ENCODE measurements at places on chromosomes 7 and 10. TPM values are rescaled to one million over a fixed set of nuclear protein-coding genes. Genes with fewer than 3 reads are reported as not detected.
A peak's percentile ranks its signal among the peaks of the same experiment; 100 is the strongest.

The TRIL gene
- not detected for total RNA-seq

The MSS51 gene
- total RNA-seq = 2.9 TPM

The OPN4 gene
- total RNA-seq = not detected

The SFTPA1 gene
- total RNA-seq = not detected

The IQCE gene
- 15.2 TPM for total RNA-seq

The LRRC17 gene
- not detected for total RNA-seq

The TSPAN12 gene
- not detected for total RNA-seq

The TMEM270 gene
- total RNA-seq = not detected

The POLL gene
- 30.5 TPM for total RNA-seq

The SORCS3 gene
- not detected for total RNA-seq

The CDH23 gene
- total RNA-seq = 0.16 TPM

The NODAL gene
- not detected for total RNA-seq

The PAOX gene
- total RNA-seq = 5.6 TPM

The THAP5 gene
- total RNA-seq = 27.2 TPM

DNA sequence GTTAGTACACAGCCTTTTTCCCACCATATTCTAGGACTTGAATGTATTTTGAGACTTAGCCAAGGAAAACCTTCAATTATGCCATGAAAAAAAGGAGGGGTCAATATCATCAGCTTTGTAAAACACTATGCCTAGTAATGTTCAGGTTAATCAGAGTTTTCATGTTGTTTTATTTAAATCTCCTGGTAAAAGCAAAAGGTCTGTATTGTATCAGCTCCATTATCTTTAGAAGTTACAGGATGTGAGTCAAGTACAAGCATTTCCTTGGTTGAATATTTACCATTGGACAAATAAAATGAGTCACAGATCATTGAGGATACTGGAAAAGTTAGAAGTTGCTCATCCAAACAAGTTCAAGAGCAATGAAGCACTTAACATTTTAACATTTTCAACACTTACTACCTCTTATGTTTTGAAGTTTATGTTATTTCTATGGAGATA, 89.9 kb upstream of the CAPZA2 start:
- DNase-seq = no peak
- H3K27ac ChIP-seq = no peak overlapping the region
- no peaks in the 10 kb centered on the region for H3K36me3 ChIP-seq
- no peak overlapping the region for H3K4me3 ChIP-seq
- no peaks in the 10 kb centered on the region for H3K4me1 ChIP-seq

DNA sequence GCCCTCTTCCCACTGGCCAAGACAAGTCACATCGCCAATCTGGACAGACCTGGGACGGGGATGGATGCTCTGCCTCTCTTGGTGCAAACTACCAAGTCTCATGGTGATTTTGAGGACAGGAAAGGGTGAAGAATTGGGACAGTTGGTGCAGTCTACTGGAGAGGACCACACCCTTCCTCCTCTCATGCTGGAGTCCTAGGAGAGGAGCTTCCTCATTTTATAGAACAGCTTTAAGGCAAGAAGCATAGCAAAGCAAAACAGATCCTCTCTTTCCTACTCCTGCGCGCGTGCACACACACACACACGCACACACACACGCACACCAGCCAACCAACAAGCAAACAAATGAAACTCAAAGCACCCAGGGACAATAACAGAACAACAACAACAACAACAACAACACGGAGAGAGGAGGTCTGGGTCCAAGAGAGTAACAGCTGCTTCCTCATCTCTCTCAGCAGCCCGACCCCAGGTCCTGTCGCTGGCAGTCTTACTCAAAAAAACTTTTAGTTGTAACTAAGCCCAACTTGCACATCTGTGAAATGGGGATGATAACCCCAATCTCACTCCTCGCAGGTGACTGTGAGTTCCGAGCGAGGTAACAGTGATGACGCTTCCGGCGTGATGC, 83.4 kb downstream of the TMEM178B start:
- H3K36me3 ChIP-seq = no peaks in the 10 kb centered on the region
- peaks cover 6% of the 10 kb centered on the region for H3K27me3 ChIP-seq
- peaks cover 3% of the 10 kb centered on the region for H3K4me1 ChIP-seq
- H3K4me3 ChIP-seq = no peak overlapping the region
- no peak for DNase-seq

GRCh38 chr7:15068324-15068723, 165.8 kb upstream of the DGKB start:
- H3K4me1 ChIP-seq = no peaks in the 10 kb centered on the region
- H3K36me3 ChIP-seq = no peaks in the 10 kb centered on the region
- H3K27ac ChIP-seq = no peak overlapping the region
- DNase-seq = no peak

DNA sequence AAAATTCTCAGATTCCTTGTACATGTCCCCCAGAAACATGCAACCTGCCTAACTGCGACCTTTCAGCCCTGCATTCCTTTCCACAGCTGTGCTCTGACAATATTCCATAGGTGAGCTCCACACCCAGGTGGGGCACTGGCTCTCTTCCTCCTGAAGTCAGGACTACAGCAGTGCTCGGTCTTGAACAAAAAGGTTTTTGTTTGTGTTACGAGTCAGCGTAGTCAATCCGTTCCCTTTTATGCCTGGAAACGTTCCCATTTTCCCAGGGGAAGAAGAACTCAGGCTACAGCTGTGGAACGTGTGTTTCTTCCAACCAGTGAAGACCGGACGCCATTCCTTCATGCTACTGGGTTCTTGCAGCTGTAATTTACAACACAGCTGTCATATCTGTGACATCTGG, 52.4 kb upstream of the PFKP start:
- no peak overlapping the region for H3K27ac ChIP-seq
- H3K36me3 ChIP-seq = no peaks in the 10 kb centered on the region
- H3K27me3 ChIP-seq = peaks cover 24% of the 10 kb centered on the region
- no peaks in the 10 kb centered on the region for H3K4me1 ChIP-seq
- no peak for DNase-seq
- H3K4me3 ChIP-seq = no peak overlapping the region

GRCh38 chr10:6478722-6479121, 101.4 kb downstream of the PRKCQ start:
- no peak for DNase-seq
- H3K4me1 ChIP-seq = peaks cover 58% of the 10 kb centered on the region
- H3K36me3 ChIP-seq = peaks cover 74% of the 10 kb centered on the region
- no peak overlapping the region for H3K4me3 ChIP-seq

DNA sequence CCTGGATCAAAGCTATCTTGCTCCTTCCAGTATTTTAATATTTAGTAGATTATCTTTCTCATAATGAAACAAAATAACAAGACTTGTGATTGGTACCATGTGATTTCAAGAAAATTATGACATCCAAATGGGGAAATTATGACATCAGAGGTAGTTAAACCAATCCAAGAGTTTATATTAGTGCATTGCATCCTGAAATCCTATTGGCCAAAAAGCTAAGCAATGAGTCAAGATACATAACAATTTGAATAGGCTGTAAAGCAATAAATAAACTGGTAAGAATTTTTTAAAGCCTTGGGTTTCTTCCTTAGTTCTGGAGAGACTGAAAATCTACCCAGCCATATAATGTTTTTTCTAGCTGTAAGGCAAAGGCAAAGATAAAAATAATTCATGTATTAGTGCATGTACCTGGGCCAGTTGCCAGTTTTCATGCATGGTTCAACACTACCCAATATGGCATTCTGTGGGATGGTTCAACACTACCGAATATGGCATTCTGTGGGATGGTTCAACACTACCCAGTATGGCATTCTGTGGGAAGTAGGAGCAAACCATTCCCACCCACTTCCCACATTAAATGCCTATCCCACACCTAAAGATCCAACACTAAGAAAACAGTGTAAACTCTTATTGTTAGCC, at the start of gene RNF148:
TSS of gene RNF148 (minus strand) at position 51 of the 639 bp plus-strand sequence. CDS start 172 bp downstream, outside the sequence.
- no peaks in the 10 kb centered on the region for H3K36me3 ChIP-seq
- DNase-seq = no peak
- no peaks in the 10 kb centered on the region for H3K27me3 ChIP-seq
- no peak within 1 kb of the TSS for H3K4me3 ChIP-seq

GRCh38 chr10:8075282-8076260, 21.1 kb downstream of the GATA3 start:
- peaks cover 54% of the 10 kb centered on the region for H3K36me3 ChIP-seq
- H3K4me3 ChIP-seq = no peak overlapping the region
- H3K27me3 ChIP-seq = no peaks in the 10 kb centered on the region
- H3K27ac ChIP-seq = no peak overlapping the region
- peaks cover 29% of the 10 kb centered on the region for H3K4me1 ChIP-seq
- no peak for DNase-seq

GRCh38 chr7:54743580-54743979, 15.4 kb downstream of the SEC61G start:
- H3K27me3 ChIP-seq = no peaks in the 10 kb centered on the region
- peaks cover 2% of the 10 kb centered on the region for H3K4me1 ChIP-seq
- H3K36me3 ChIP-seq = peaks cover 16% of the 10 kb centered on the region

DNA sequence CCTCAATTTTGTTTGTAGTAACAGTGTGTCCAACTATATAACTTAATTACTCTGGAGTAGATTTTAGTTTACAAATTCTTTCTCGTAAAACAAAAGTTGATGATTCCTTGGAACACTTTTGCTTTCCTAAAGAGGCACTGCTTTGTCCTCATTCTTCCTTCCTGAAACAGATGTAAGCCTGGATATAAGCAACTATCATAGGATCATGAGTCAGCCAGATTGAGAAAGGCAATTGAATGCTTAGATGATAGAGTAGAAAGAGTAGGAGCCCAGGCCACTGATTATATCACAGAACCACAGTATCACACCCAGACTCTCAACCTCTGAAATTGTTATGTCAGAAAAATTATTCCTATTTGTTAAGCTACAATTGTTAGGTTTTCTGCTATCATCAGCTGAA, 69.9 kb downstream of the TMEM106B start:
- peaks cover 6% of the 10 kb centered on the region for H3K36me3 ChIP-seq
- no peak overlapping the region for H3K27ac ChIP-seq
- H3K4me1 ChIP-seq = peaks cover 2% of the 10 kb centered on the region
- no peak overlapping the region for H3K4me3 ChIP-seq
- DNase-seq = no peak

DNA sequence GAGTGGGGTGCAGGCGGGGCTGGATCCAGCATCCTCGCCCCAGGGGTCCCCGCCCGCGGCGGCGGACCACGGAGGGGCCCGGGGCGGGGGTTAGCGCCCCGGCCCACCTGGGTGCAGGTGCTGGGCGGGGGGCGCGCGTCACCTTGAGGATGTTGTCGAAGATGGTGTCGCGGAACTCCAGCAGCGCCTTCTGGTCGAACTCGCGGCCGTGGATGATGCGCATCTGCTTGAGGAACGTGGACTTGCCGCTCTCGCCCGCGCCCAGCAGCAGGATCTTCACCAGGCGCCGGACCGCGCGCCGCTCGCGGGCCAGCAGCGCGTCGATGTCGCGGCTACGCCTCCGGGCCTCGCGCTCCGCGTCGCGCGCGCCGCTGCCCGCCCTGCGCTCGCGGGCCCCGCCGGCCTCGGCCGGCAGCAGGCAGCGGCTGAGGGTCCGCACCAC, 376 bp downstream of the GNA12 start:
- peaks cover 9% of the 10 kb centered on the region for H3K36me3 ChIP-seq
- peak overlapping the region; percentile 41 for H3K27ac ChIP-seq
- H3K27me3 ChIP-seq = no peaks in the 10 kb centered on the region
- peak; percentile 59 for DNase-seq

GRCh38 chr7:70812511-70812910, 319.4 kb upstream of the GALNT17 start:
- no peak for DNase-seq
- no peaks in the 10 kb centered on the region for H3K4me1 ChIP-seq
- H3K27ac ChIP-seq = no peak overlapping the region
- no peaks in the 10 kb centered on the region for H3K36me3 ChIP-seq

DNA sequence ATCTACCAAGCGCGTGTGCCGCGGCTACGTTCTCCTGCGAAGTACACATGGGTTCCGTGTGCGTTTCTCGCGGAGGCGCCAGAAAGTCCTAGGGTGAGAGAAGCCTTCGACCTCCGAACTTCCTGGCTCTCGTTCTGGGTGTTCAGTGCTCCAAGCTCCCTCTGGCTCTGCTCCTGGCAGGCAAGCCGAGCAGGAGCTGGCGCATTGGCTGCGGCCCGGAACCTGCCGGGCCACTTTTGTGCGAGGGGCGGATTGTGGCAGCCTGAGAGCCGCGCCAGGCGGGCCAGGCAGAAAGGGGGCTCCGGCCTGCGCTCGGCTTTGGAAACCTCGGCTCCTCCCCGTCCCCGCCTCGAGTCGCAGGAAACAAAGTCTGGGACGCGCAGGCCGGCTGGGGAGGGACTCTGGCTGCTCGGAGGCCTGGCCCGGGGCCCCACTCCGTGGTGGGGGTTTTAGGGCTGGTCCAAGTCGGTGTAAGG, 9.6 kb downstream of the EMX2 start:
- peaks cover 3% of the 10 kb centered on the region for H3K36me3 ChIP-seq
- DNase-seq = no peak
- H3K27ac ChIP-seq = peak overlapping the region; percentile 19

DNA sequence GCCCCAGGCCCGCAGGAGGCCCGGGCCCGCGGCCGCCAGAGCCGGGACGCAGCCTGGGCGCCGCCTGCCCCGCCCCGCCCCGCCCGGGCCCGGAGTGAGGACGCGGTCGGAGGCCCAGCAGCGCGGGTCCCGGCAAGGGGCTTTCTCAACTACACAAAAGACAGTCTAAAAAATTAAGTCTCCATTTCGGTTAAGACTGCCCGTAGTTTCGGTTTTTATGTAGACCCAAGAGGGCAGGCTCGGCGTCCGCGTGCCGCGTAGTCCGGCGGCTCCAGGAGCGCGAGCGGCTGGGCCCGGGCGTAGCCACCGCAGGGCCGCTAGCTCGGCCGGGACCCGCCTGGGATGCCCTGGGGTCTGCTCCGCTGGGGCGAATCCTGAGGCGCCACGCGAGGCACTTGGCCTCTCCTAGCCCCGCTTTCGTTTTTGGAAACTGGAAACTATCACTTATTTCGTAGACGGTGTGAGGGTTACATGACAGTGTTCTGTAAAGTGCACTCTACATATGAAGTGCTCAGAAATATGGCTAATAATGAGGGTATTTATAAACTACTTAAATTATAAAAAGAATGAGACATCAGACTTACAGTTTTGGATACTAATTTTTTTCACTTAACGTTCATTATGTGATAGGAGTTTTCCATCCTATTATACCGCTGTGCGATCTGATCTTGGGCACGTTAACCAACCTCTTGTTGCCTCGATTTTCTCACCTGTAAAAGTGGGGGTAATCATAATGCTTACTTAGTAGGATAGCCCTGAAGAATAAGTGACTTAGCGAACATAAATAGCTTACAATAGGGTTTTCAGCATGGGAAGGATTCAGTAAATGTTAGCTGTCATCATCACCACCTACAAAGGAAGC, 573 bp downstream of the BLVRA start:
- peaks cover 4% of the 10 kb centered on the region for H3K27me3 ChIP-seq
- H3K4me3 ChIP-seq = peak overlapping the region; percentile 64
- H3K4me1 ChIP-seq = peaks cover 33% of the 10 kb centered on the region
- peak overlapping the region; percentile 68 for H3K27ac ChIP-seq

DNA sequence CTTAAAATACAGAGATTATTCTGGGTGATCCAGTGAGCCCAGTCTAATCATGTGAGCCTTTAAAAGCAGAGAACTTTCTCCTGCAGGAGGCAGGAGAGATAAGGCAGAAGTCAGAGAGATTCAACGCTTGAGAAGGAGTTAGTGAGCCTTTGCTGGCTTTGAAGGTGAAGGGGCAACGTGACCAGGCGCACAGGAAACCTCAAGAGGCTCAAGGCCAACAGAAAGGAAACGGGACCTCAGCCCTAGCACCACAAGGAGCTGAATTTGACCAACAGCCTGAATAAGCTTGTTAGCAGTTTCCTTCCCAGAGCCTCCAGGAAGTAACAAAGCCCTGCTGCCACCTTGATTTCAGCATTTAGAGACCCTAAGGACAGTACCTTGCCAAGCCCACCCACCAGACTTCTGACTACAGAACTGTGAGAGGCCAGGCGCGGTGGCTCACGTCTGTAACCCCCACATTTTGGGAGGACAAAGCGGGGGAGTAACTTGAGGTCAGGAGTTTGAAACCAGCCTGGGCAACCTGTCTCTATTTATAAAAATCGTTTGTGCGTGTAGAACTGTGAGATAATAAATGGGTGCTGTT, 87.3 kb upstream of the KAT6B start:
- no peaks in the 10 kb centered on the region for H3K27me3 ChIP-seq
- H3K4me1 ChIP-seq = peaks cover 27% of the 10 kb centered on the region
- H3K4me3 ChIP-seq = peak overlapping the region; percentile 60
- DNase-seq = peak; percentile 83
- H3K36me3 ChIP-seq = no peaks in the 10 kb centered on the region
- H3K27ac ChIP-seq = peak overlapping the region; percentile 93

Measured in activated CD8-positive, alpha-beta memory T cell treated with anti-CD3 and anti-CD28 coated beads, Interleukin-2, amount 10 ng/mL, durations not matched to agents 7 days and 5 days (primary cell).